NCI-H460 (cell line): ENCODE measurements at places on chromosomes 2 and 18.

DNA sequence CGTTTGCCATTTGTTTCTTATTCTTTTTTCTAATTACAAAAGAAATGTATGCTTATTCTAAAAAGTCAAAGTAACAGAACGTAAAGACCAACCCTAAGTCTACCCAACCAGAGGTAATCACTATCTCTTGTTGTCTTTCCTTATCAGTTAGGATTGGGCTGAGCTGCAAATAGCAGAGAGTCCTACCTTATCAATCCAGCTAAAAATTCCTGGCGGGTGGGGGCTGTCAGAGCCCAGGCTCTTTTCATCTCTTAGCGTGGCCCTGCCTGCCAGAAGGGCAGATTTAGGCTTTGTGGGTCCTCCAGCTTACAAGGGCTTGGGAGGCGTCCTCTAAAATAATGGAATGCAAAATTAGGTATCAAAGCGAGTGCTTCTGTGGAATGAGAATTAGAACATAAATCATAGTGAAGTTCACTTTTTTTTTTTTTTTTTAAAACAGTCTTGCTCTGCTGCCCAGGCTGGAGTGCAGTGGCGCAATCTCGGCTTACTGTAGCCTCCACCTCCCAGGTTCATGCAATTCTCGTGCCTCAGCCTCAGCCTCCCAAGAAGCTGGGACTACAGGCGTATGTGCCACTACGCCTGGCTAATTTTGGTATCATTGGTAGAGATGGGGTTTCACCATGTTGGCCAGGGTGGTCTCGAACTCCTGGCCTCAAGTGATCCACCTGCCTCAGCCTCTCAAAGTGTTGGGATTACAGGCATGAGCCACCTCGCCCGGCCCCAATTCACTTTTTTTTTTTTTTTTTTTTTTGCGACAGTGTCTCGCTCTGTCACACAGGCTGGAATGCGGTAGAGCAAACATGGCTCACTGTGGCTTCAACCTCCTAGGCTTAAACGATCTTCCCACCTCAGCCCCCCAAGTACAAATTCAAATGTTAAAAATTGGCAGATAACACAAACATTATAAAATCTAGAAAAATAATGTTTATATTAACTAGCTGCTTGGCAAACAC is 57.4 kb upstream of the B3GNT7 start:
- no peak for DNase-seq

DNA sequence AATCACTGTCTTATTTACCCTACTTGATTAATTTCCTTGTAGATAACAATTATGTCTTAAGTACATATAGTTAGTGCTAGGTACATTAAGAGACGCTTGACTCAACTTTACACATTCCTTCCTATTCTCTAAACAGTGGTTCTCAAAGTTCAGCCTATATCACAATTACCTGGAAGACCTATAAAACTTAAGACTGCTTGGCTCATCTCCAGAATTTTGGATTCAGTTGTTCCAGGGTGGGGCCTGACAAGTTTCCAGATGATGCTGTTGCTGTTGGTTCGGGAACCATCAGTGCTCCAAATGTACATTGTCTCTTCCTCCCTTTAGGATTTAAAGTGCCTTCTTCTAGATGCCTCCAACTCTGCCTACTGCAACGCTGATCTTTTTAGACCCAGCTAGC is 4.0 kb downstream of the PPP3R1 start:
- no peak for DNase-seq

GRCh38 chr2:121171625-121172119 is 113.3 kb downstream of the TFCP2L1 start:
- DNase-seq, result no peak

DNA sequence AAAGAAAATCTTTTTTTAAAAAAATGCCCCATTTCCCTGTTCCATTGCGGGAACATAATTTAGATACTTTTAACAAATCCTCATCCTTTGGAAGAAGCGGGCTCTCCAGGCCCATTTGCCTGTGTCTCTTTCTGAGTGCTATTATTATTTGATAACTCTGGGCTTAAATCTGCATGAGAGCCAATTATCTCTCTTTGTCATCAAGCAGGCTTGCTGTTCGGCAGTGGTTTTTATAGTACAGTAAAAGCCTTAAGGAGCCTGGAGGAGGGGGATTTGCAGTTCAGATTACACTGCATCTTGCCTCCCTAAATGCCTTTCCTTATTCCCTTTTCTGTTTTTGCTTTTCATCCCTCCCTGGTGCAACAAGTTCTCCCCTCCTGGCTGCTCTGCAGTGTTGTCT is 50.6 kb downstream of the CELF4 start:
- DNase-seq, result no peak

DNA sequence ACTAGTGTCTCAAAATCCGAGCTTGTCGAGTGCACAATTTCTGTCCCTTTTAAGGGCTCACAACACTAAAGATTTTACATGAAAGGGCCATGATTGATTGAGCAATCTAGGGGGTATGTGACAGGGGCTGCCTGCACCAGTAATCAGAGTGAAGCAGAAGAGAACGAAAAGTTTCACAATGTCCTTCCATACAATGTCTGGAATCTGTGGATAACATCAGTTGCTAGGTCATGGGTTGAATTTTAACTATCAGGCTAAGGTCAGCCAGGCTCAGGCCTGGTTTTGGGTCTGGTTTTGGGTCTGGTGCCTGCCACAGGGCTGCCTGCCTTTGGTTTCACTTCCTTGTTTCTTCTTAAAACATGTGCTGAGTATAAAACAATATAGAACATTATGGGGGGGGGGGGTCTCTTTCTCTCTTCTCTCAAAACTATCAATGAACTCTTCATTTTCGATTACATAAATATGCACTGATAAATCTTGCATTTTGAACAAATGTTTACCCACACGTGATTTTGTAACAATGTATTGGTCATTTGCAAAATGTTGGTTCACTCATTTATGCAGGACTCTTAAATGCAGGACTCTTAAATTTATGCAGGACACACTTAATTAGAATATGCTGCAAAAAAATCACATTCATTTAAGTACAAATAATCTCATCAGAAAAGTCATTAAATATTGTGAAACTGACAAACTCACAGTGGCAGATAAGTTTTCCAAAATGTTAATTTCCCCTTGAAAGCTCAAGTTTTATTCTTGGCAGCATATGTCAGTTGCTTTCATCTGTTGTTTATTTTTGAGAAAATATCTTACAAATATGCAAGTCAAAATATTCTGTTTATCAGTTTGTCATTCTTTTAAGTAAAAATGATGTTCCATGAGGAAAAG is 290.5 kb upstream of the KYNU start:
- no peak for DNase-seq

DNA sequence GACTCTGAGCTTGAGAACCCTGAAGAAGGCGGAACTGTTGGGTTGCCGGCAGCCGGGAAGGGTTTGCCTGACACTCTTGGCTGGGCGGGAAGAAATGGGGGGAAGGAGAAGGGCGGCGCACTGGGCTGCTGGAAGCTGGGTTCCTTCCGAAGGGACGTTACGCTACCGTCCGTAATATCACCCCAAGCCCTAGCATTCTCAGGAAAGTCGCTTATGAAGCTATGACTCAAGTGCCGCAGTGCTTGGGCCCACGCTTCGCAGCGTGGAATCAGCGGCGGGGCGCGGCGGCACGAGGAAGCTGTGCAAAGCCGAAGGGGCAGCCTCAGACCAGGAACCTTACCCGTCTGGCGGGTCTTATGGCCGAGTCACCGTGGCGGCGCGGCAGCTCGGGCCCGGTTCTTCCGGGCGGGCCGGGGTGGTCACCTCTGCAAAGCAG is 50.2 kb upstream of the SIGLEC15 start:
- peak; percentile 45 for DNase-seq

- DNase-seq, result peak; percentile 6
Measured at GRCh38 chr2:199019898-199020507, 437.7 kb downstream of the SATB2 start.

DNA sequence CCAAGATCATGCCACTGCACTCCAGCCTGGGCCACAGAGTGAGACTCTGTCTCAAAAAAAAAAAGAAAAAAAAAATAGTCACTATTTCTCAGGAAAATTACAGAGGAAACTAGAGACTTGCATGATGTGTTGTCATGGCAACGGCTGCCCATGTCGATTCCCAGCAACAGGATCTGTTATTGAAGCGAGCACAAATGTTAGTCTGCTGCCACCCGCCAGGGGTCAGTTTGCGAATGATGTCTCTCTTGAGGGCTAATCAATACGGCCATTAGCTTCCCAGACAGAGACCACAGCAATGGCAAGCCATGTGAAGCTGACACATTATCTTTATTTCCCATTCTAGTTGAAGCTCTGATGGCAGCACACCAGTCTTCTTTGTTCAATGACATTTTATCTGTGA is 32.4 kb upstream of the ACYP2 start:
- no peak for DNase-seq

GRCh38 chr18:23398401-23398800 is 54.7 kb upstream of the RIOK3 start:
- no peak for DNase-seq

DNA sequence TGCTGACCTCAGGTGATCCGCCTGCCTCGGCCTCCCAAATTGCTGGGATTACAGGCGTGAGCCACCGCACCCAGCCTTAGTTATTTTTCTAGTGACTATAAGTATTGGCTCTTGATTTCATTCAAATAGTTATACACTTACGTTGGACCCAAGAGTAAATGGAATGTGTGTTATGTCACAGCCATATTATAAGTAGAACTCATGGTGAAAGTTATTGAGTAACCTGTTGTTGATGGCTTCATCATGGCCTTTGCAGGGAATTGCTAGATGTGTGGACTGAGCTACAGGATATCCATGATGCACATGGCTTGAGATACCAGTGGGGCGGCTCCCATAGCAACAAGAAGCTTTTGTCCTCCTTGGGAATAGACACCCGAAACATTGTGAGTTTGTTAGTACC is 44.7 kb downstream of the AFTPH start:
- DNase-seq, result no peak

DNA sequence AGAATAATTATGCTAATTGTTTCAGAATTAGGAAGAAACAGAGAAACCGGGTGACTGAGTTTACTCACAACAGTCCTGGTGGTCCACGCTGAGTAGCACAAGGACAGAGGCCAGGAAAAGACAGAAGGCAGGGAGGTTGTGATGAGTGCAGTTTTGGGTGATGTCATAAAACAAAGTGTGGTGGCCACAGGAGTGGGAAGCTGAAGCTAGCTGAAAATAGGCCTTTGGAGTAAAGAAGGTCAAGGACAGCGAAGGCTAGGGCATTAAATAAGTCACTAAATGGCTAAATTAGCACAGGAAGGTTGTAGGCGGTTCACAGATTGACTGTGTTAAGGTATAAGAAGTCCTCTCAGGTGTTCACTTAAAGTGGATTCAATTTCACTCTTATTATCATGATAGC is 120.9 kb upstream of the TTN start:
- DNase-seq, result no peak

- peak; percentile 12 for DNase-seq
Measured at GRCh38 chr2:210399440-210400041, 77.0 kb downstream of the LANCL1 start.

DNA sequence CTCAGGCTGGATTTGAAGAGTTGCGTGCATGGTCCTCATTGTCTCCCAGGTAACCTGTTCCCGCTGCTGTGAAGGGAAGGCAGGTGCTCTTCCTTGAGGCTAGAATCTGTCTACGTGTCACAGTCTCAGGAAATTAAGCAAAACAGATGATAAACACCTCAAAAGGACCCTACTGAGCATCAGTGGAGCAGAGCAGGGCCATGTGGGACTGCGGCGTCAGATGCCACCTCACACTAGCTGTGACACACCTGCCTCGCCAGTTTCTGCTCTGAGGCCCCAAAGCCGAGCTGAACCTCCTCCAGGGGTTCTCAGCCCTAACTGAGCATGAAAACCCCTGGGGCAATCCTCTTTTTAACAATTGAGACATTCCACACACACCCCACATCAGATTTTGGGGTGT is 2.0 kb downstream of the C2orf92 start:
- no peak for DNase-seq

- no peak for DNase-seq
Measured at GRCh38 chr2:180130403-180130802, 123.3 kb upstream of the CWC22 start.

- DNase-seq, result no peak
Measured at GRCh38 chr2:85649201-85650190, 18.5 kb downstream of the SFTPB start.
